ENCODE measurements at places on chromosomes 2 and 18.

GRCh38 chr2:230910546-230911177, 14.4 kb downstream of the GPR55 start:
- DNase-seq: no peak

DNA sequence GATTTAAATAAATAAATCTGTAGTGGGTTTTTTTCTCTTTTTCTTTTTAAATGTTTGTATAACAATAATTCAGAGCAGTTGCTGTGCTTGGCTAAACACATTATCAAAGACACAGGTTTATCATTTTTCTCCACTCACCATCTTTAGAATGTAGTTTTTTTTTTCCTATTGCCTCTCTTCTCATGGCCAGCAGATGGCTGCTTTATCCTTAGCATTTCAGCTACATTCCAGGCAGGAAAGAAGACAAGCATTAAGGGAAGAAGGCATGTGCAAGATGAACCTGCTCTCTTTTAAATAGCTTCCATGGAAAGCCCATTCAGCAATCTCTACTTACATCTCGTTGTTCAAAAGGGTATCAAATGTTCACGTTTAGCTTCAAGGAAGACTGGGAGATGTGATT, 42.6 kb downstream of the ARHGAP15 start:
- DNase-seq: no peak

DNA sequence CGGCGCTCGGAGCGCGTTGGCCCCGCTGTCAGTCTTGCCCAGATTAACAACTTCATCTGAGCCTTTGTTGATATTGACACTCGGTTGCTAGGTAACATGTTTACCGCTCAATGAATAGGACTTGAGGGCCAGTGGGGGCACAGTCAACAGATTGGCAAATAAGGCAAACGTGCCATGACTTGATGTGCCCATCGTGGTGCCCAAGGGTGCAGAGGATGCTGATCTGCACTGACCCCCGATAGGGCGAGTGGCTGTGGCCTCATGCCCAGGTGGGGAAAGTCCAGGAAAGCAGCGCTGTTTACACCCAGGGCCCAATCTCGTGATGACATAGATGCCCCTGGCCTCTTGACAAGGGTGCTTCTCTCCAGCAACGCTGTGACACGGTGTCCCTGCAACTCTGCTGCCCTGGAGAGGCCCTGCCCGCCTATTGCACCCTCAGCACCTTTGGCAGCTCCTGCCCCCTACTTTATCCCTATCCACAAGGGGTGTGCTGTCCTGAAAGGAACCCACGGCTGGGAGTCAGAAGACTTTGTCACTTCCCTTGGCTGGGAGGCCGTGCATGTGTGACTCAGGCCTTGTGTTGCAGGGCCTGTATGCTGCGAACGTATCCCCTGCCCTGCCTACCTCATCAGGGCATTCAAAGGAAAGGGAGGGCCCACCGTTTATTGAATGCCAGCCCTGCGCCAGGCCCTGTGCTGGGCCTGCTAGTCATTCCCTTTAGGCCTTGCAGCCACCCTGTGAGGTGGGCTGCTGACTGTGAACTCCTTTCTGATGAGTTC, 158.0 kb downstream of the INHBB start:
- no peak for DNase-seq

GRCh38 chr2:241000831-241001321, 2.5 kb downstream of the SNED1 start:
- no peak for DNase-seq

DNA sequence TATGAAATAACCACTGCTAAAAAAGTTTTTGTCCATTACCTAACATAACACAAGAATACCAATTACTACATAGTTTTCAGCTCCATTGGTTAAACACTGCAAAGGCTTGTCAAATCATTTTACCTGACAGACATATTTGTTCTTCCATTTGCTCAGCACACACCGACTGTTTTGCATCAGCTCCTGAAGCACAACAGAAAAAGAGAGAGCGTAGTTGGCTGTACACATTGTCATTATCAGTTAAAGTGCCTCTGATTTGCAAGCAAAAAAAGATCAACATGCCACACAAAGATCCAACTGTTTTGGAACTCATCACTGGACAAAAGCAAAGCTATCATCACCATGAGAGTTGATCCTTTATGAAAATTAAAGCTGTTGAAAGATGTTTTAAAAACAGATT, 103.8 kb downstream of the WDPCP start:
- no peak for DNase-seq

DNA sequence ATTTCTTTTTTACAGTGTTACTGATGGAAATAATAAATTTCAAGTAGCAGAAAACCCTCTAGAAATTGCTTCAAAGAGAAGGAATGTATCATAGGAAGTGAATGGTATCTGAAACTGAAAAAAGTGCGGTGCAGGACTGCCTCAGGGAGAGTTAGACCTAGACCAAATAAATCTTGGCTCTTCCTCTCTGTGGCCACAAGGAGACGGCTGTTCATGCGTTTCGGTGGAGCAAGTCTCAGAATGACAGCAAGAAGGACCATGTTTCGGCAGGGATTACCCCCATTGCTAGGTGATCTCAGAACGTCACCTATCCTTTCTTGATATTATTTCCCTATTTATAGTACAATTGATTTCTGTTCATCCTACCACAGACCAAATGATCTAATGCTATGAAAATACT, 522.3 kb downstream of the SOX11 start:
- no peak for DNase-seq

- no peak for DNase-seq
Observed at GRCh38 chr2:164917296-164917903, 37.9 kb downstream of the SLC38A11 start.

All from LHCN-M2 (cell line).